Tongue (tissue), 3 donors: ENCODE measurements at places on chromosomes 7 and 10. TPM values are rescaled to one million over a fixed set of nuclear protein-coding genes. Genes with fewer than 3 reads are reported as not detected.

DNA sequence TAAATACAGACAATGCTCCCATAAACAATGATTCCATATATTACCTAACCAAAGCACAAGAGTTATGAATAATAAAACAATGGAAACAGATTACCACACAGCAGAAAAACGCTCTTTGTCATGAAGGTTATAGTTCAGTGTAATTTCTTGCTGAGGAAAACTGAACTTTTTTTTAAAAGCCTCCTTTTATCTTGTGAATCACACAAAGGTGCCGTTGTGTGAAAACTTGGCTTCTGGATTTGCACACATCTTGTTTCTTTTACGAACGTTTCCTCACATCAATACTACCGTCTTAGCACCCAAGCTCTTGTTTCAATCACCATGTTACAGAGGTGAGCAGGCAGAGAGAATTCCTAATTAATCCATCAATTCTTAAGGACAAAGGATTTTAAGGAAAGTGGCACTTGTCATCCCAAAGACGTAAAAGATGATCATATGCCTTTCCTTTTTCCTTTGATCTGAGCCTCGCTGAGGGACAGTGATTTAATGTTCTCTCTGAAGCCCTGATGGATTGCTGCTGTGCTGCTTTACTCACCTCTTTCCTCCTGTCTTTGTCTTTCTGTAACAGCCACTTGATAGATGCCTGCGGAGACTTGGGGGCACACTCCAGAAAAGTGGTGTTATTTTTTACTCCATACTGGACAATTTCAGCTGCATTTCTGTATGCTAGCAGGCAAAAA is 110.1 kb downstream of the CD36 start:
- DNase-seq, result no peak

The OR13A1 gene
- not detected for total RNA-seq

The ELFN1 gene
- total RNA-seq, result 4.3 TPM

DNA sequence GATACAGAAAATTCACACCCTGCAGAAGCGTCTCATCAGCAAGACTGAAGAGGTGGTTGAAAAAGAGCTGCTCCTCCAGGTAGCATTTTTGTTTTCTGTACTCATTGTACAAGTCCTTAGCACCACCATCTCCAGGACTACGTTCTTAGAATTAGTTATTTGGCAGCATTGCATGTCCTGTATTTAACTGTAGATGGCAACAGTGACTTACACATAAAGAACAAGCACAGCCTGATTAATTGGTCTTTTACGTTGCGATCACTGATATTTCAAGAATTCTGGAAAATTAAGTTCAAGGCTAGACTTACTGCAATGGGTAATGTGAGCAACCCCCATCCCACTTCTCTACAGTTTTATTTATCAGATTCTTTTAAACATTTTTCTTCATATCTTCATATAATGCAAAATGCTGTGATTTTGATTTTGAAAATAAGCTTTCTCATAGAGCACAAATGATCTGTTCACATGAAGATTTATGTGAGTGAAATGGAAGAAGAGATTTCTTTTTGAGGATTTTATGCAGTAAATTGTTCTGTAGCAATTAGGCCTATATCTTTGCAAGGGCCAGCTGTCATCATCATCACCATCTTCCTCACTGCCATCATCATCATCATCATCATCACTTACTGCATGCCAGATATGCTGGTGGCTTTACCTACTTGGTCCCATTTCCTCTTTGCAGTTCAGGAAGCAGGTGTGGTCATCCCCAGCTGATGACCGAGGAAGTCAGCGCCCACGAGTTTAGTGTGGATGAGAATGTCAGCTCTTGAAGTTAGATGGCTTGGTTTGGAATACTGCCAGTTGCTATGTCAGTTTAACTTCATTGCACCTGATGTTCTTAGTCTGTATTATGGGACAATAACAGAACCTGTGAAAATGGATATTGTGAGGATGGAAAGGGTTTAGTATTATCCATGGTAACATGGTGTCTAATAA is 53.4 kb downstream of the CFAP58 start:
- peak; percentile 64 for DNase-seq

The CFAP43 gene
- total RNA-seq, result 1.1 TPM

DNA sequence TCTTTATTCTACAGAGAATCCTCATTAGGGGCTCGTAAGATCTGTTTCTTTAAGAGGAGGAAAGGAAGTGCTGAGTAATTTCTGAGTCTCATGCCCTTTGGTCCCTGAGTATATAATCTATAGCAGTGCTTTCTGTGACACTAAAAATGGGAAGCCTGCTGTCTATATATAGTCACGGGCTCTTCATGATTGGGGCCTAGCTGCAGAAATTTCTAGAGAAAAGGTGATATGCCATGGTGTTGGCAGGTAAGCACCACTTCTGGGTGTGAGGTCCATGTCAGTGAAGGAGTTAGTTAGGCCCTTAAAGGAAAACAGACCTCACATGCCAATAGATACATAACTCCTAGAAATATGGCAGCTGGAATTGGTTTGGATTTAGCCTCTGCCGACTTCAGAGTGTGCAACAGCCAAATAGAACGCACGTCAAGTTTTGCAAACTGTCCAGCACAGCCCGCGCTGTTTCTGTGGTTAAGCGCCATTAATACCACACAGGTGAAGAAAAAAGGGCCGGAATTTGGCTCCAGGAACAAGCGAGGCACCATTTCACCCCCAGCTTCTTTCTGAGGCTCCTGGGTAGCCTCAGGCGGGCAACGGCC is 123.2 kb downstream of the TACC2 start:
- DNase-seq, result peak; percentile 64

The SLC26A5 gene
- total RNA-seq, result 0.21 TPM

The RPEL1 gene
- not detected for total RNA-seq

The SPDYE1 gene
- not detected for total RNA-seq

DNA sequence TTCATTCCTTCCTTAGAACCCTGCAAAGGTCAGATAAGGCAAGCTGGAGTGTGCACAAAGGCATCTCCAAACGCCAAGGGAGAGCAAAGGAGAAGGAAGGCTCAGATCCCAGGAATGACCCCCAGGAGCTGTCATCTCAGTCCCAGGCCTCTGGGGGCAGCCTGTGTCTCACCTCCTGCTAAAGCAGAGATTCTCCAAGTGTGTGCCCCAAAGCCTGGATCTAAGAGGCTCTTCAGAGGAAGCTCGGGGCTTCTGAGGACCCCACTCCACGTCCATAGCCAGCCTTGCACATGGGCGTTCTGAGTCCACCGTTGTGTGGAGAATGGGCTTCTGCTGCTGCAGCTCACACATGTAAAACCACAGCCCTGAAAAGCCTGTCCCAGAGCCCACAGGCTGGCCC is 5.1 kb upstream of the GRID1 start:
- no peak for DNase-seq

The ADCY1 gene
- 9.8 TPM for total RNA-seq

GRCh38 chr7:139620676-139621344 is 97.3 kb downstream of the CLEC2L start:
- peak; percentile 30 for DNase-seq

DNA sequence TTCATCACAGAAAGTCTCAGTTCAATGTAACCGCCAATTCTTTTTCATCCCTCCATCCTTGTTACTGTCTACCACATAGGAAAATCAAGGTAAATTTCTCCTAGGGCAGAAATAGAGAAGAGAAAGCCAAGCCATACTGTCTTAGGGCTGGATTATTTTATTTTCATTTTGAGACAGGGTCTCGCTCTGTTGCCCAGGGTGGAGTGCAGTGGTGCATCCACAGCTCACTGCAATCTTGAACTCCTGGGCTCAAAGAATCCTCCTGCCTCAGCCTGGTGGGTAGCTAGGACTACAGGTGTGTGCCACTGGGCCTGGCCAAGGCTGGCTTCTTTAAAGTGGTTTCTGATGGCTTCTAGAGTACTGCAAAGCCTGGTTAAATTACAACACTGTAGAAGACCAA is 181.7 kb downstream of the SRPK2 start:
- no peak for DNase-seq

- DNase-seq, result no peak
These were observed 66.8 kb upstream of the COL13A1 start for GRCh38 chr10:69734797-69735468.

The ZC3HAV1L gene
- total RNA-seq, result 40.6 TPM

- no peak for DNase-seq
These were observed 138.9 kb downstream of the TNS3 start for GRCh38 chr7:47443049-47443448.

GRCh38 chr7:28607855-28608193 is 195.5 kb downstream of the CREB5 start:
- DNase-seq, result no peak

- DNase-seq, result peak; percentile 67
These were observed 34.4 kb downstream of the UBTD1 start for GRCh38 chr10:97532935-97533671.

DNA sequence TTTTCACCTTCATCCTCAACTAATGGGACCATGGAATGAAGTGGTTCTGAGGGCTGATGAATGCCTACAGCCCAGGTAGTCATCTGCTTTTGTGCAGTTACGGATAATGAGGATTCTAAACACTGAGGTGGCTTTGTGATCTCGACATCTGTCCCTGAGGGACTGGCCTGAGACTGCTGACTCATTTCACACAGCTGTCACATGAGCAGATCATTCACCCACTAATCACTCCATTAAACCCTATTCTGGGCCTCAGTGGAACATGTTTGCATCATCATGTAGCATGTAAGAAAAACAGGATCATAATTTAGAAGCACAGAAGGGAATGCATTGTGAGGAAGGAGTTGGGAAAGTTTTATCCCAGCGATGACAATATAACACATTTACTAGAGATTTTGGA is 79.4 kb upstream of the FEZF1 start:
- DNase-seq, result no peak

- DNase-seq, result no peak
These were observed 139.3 kb upstream of the ODAD2 start for GRCh38 chr10:28137907-28138880.

- no peak for DNase-seq
These were observed 12.4 kb downstream of the SMKR1 start for GRCh38 chr7:129514683-129515082.

The SSC4D gene
- 0.41 TPM for total RNA-seq

GRCh38 chr10:113390896-113391295 is 162.0 kb upstream of the HABP2 start:
- peak; percentile 56 for DNase-seq

DNA sequence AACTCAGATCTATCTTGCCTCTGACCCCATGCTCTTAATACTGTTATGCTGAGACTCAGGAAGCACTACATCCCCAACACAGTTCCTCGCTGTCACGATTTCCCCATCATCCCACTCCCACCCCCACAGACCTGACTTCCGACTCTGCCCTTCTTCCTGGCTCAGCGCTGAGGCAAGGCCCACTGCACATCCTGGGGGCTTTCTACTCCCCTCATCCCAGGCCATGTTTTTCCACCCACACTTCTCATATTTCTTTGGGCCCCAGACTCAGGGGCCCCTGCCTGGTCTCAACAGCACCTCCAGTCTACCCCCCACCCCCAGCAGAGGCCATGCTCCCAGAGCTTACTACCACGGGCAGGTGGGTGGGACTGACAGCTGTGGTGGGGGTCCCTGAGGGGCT is 7.7 kb upstream of the NDST2 start:
- DNase-seq, result no peak

DNA sequence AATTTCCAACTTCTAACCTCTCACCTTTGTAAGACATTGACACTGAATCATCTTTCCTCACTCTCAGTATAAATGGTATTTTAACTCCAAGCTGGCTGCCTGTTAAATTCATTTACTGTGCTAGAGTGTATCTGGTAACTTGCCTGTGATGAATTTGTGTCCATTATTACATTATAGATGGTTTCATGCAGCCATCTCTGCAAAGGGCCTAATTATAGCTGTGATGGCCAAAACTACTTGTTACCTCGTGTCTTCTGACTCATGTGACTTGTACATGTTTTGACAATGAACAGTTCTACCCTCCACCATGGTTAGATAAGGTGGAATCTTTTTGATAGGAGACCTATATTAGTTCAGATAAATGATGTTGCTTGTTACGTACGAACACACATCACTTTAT is 392.0 kb downstream of the PAXIP1 start:
- DNase-seq, result no peak

The PGAM2 gene
- total RNA-seq, result 433 TPM

- DNase-seq, result peak; percentile 94
These were observed at the start of gene PLEKHA8 for GRCh38 chr7:30028216-30028748. TSS of gene PLEKHA8 (plus strand) at chr7:30028412. CDS start at chr7:30028763, 351 bp downstream.

DNA sequence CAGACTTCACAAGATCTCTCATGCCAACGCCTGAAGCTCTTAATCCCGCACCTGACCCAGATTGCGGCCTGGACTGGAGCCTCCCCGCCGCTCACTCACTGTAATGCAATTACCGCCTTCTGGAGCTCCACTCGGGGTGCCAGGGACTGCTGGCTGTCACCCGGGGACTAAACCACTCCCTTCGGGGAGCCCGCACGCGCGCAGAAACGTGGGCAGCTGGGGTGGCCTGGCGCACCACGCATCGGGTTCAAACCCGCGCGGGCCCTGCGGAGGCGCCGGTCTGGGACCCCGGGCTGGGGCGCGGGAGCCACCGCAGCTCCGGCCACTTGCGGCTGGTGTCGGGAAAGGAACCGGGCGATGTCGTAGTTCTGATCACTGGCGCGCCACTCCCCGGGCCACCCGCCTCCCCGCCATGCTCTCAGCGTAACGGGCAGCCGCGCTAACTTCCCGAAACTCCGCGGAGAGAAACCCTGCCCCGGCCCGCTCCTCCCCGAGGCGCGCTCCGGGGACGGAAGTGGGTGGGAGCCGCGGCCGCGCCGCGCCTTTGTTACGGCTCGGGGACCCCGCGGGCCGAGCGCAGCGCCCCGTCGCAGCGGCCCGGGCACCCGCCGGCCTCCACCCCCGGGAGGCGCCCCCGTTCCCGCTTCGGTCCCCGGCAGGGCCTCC is 100.3 kb upstream of the SVIL start:
- peak; percentile 73 for DNase-seq

DNA sequence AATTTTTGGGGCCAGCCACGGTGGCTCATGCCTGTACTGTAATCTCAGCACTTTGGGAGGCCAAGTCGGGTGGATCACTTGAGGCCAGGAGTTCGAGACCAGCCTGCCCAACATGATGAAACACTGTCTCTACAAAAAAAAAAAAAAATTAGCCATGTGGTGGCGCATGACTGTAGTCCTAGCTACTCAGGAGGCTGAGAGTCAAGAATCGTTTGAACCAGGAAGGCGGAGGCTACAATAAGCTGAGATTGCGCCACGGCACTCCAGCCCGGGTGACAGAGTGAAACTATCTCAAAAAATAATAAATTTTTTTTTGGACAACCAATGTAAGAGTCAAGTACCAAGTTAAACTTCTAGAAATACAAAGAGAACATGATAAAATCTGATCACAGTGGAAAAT is 164.6 kb downstream of the AVL9 start:
- DNase-seq, result no peak
